ENCODE measurements at places on chromosomes 13 and 19.
A peak's percentile ranks its signal among the peaks of the same experiment; 100 is the strongest.

DNA sequence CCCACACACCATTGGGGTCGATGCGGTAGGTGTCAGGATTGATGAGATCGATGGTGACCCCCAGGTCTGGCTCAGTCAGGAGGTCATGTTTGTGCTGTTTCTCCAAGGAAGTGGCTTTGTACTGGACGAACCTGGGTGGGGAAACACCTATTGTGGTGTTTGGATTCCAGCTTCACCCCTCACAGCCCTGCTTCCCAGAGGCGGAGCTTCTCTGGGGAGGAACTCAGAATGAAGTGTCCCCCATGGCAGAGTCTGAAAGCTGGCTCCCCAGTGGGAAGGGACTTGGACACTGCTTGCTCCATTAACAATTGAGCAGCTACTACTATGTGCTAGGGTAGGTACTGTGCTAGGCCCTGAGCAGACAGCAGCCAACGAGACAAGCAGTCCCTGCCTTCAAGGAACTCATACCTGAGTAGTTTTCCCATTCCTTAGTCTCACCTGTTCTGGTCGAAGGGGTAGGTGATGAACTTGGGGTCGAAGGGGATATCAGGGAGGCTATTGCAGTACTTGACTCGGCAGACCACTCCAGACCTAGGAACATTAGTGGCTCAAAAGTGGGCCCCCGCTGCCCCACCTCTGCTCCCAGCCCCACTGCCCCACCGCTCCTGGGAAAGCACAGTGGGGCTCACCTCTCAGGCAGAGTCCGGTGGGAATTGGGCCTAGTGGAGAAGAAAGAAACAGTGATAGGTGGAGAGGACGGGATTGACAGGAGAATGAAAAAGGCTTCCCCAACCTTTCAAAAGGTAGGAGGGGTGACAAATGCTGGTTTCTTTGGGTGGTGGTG is 1.1 kb downstream of the PAF1 start:
- no peak for DNase-seq

DNA sequence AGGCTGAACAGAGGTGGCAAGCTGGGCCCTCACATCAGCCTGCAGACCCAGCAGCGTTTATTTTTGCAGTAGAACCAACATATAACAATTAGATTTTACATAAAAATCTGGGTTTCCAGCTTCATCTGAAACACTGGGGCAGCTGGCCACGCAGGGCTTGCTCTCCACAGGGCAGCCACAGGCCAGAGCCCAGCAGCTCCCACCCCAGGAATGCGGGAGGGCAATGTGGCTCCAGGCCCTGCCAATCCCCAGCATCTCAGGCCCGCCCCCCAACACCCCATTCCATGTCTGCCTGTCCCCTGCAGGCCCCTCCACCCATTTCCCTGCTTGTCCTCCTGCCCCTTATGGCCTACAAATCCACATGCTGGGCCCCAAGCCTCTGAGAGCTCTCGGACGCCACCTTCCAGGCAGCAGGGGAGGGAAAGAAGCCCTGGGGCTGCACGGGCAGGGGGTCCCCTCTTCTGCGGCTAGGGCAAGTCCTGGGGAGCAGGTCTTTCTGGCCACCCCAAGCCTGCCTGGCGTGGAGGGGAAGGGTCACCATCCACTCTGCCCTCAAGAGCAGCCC is 15.0 kb upstream of the VSTM2B start:
- no peak for DNase-seq

DNA sequence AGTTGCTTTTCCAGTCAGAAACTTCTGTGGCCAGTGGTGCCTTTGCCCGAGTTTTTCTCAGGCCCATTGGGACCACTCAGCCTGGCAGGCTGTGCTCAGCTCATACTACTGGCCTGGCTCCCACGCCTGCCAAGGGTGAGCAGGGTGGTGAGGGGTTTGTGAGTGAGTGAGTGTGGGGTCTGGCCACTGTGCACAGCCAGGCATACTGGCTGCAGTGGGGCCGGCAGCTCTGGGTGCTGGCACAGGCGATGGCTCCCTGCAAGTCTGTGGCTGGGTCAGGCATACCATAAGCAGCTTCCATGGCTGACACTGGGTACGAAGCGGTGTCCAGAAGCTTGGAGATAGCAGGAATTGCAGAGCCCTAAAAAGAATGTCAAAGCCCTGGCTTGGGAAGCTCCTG is 161.0 kb downstream of the SLITRK6 start:
- DNase-seq, result no peak

DNA sequence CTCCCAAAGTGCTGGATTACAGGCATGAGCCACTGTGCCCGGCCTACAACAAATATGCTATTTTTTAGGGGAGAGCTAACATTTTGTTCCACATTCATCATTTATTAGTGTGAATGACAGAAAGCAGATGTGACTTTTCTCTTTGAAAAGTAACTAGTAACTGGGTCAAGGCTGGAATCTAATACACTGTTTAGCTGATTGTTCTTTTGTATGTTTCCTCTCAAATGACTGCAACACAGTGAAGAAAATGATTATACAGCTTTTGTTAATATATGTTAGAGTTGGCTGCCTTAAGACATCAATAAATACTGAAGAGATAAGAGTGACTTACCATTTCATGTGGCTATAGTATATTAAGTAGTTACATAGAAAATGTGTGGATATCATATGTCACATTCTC is 27.0 kb downstream of the MTRF1 start:
- no peak for DNase-seq

DNA sequence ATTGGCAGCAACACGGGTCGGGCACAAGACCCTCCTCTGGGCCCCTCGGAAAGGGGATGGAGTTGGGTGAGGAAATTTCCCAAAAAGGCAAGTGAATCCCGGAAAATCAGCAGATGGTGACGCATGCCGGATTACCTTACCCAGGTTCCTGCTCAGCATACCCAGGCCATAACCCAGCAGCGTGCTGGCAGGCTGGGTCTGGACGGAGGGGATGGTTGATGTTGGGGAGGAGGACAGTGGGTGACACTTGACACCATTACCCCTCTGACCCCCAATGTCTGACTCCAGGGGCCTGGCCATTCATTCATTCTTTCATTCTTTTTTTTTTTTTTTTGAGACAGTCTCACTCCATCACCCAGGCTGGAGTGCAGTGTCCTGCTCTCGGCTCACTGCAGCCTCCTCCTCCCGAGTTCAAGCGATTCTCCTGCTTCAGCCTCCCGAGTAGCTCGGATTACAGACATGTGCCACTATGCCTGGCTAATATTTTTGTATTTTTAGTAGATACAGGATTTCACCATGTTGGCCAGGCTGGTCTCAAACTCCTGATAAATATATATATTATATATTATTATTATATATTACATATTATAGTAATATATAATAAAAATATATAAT is 799 bp downstream of the PVR start:
- DNase-seq, result no peak

DNA sequence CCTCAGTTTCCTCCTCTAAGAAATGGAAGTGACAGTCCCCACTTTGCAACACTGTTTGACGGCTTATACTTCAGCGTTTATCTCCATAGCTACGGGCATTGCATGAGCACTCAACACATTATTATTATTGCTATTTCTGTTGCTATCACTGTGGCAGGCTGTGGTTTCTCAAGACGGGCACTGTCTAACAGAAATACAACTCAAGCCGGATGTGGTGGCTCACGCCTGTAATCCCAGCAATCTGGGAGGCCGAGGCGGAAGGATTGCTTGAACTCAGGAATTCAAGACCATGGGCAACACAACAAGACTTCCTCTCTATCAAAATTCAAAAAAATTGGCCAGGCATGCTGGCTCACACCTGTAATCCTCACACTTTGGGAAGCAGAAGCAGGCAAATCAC is 4.9 kb upstream of the ZSWIM4 start:
- no peak for DNase-seq

DNA sequence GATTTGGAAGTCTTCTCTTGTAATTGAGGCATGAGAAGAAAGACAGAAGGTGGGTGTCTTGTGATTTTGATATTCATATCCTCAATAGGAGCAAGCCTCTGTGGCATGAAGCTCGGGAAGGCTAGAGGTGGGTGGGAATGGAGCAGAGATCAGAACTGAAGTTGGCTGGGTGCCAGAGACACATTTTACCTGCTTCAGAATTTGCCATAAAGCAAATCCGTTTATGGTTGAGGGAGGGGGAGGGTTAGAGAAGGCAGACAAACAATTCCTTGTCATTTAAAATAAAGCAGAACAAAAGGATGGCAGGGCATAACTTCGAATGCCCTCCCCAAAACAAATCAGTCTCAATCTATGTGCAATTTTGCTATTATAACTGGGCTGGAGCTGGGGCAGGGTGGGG is 305.9 kb downstream of the KLF5 start:
- no peak for DNase-seq

- peak; percentile 66 for DNase-seq
Measured at GRCh38 chr19:38263689-38264485, 486 bp upstream of the SPINT2 start.

DNA sequence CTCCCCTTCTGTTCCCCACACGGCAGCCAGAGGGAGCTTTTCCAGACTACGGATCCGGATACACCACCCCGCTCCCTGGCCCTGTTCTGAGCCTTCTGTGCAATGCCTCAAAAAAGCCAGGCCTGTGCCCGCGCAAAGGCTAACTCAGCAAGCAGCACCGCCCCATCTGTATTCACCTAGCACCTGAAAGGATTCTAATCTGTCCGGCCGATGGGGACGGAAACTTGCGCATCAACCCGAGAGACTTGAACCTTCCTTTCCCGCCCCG is 589 bp downstream of the ZBTB45 start:
- peak; percentile 80 for DNase-seq

DNA sequence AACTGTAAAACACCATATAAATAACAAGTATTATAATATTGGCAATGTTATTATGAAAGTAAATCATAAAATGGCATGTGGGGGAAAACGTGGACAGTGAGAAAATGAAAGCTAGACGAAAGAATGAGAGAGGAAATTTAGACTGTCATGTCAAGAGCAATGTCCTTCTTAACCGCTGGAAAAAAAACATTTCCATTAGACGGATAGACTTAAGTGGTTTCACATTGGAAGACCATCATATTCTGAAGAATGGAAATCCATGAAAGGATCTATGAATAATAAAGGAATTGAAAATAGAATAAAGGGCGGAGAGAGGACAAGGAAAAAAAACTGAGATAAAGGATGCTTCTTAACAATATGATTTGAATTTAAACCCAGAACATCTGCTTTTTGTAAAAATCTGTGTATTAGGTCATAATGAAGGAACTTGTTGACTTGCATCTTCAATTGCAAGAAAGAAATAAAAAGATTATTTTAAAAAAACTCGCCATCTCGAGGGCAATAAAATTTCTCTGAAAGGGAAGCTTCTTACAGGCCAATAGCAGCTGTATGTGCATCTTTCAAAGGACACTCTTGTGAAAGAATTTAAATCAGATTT is 90.6 kb downstream of the SPRY2 start:
- no peak for DNase-seq

GRCh38 chr13:112103961-112104880 is 37.3 kb downstream of the SOX1 start:
- no peak for DNase-seq

GRCh38 chr13:45396533-45397095 is 21.6 kb downstream of the SLC25A30 start:
- DNase-seq, result no peak

DNA sequence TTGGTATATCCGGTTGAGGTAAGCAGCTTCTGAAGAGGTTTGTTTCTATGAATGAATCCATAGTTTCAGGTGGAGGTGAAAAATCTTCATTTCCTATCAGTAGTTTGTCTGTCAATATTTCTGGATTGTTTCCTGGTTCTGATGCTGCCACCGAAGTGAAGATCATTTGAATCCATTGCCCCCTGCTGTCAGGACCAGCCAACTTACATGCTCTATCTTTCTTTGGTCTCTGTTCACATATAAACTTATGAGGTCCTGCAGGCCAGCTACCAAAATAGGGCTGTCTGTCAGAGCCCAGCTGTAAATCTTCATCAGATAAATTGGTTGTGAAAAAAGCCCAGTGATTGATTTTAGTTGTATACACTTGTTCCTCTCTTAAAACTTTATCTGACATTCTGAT is 15.2 kb upstream of the N4BP2L1 start:
- DNase-seq, result no peak

GRCh38 chr13:99310382-99311031 is 3.3 kb upstream of the GPR183 start:
- DNase-seq, result peak; percentile 60

GRCh38 chr13:21966014-21966413 is 295.1 kb downstream of the FGF9 start:
- DNase-seq, result no peak

- DNase-seq, result no peak
Measured at GRCh38 chr19:11552666-11553372, 6.2 kb downstream of the ELOF1 start.

- DNase-seq, result no peak
Measured at GRCh38 chr13:73532987-73533510, 474.2 kb downstream of the KLF5 start.

GRCh38 chr13:111789420-111789819 is 277.5 kb upstream of the SOX1 start:
- no peak for DNase-seq

DNA sequence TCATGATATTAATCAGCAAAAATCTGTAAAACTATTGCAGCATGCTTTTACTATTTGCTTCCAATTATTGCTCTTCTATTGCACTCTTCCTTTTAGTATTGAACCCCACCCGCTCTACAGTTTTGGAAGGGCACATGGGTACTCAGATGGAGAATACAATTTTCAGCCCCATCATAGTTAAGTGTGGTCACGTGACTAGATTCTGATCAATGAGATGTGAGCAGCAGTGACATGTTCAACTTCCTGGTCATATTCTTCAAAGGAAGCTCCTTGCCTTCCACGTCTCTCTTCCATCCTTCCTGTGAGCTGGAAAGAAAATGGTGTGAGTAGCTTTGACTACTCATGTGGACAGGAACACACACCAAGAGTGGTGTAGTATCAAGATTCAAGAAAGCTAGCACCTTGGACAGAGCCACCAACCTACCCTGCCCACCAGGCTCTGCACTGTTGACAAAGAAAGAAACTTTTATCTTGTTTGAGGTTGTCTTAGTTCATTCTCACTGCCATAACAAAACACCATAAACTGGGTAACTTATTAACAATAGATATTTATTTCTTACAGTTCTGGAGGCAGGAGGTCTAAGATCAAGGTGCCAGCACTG is 3.8 kb upstream of the FGF14 start:
- no peak for DNase-seq

GRCh38 chr13:106573284-106573846 is 5.4 kb upstream of the ARGLU1 start:
- DNase-seq, result peak; percentile 80

- DNase-seq, result no peak
Measured at GRCh38 chr19:14416817-14417231, 2.3 kb downstream of the DDX39A start.

DNA sequence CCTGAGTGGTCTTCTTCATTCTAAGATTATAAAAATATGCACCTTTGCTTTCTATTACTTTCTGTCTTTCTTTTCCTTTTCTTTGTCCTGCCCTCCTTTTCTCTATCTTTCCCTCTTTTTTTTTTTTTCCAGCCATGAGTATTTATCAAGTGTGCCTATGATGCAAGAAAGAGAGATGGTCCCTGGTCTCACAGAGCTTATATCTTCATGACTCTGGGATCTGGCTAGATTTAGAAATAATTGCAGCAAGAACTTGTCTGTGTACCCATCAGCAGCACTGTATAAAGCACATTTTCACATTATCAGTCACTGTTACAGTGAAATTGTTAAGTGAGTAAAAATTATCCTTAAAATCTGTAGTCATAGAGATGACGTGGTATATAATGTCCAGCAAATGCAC is 31.6 kb upstream of the GAS6 start:
- no peak for DNase-seq

- peak; percentile 91 for DNase-seq
Measured at GRCh38 chr13:34349091-34349722, 531.3 kb downstream of the RFC3 start.
